Activated CD4-positive, alpha-beta T cell treated with anti-CD3 and anti-CD28 coated beads for 36 hours (primary cell): ENCODE measurements at places on chromosomes 2 and 18. TPM values are rescaled to one million over a fixed set of nuclear protein-coding genes. Genes with fewer than 3 reads are reported as not detected.

DNA sequence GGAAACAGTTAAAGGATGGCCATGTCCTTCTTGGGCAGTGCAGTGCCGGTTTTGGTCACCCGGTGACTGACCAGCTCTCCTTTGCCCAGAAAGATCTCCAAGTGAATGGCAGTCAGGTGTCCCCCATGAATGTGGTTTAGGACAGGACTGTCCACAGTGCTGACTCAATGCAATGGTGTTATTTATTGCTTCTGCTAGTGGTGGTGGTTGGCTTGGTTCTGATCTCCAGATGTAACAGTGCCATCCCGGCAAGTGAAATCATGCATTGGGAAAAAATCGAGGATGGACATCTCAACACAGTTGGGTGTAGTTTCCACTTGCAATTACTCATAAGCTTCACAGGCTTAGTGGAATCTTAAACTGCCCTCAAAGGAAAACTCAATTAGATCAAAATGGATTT is 81.9 kb downstream of the TGOLN2 start:
- no peak for DNase-seq

GRCh38 chr18:31199190-31199769 is 36.6 kb upstream of the DSC1 start:
- DNase-seq: no peak

Gene MAPRE3
- 3.2 TPM for total RNA-seq

- peak; percentile 89 for DNase-seq
Observed at GRCh38 chr2:43174368-43174916, 52.0 kb downstream of the ZFP36L2 start.

GRCh38 chr2:109162999-109163398 is 34.0 kb downstream of the SH3RF3 start:
- no peak for DNase-seq

GRCh38 chr2:38128653-38129052 is 52.7 kb upstream of the CYP1B1 start:
- DNase-seq: no peak

Gene FAM210A
- total RNA-seq: 56.4 TPM

DNA sequence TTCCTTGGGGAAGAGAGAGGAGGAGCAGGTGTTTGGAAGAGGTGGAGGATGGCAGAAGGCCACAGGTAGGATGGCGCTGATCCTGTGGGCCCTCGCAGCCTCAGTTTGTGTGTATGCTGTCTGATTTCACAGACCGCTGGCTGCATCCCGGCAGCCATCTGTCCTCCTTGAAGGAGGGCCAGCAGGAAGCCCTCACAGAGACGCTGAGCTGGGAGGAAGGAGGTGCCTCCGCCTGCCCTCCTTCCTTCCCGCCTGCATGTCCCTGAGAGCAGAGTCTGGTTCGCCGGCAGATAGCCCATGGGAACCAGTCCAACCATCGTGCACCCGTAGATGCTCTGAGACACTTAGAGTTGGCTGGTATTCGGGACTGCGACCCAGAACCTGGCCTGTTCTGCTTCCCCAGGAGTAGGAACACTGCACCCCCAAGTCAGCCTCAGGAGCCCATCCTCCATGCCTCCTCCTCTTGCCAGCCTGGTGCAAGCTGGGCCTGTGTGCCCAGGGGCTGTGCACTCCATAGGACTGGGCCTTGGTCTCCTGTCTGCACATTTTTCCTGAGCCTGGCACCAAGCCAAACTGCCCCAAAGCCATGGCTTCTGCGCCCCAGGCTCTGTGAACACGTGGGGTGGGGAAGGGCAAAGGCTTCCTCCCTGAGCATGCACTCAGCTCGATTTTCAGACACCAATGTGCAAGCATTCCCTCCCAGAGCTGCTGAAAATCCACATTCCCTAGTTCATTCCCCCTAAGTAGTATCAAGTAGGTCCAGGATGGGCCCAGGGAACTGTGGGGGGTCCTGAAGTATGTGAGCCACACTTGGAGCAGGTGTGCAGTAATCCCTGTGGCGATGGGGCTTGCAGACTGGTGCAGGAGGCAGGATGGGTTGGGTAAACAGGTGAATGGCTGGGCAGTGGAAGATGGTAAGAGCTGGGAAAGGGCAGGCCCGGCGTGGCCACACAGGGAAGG is 115.6 kb downstream of the SEPTIN10 start:
- no peak for DNase-seq

DNA sequence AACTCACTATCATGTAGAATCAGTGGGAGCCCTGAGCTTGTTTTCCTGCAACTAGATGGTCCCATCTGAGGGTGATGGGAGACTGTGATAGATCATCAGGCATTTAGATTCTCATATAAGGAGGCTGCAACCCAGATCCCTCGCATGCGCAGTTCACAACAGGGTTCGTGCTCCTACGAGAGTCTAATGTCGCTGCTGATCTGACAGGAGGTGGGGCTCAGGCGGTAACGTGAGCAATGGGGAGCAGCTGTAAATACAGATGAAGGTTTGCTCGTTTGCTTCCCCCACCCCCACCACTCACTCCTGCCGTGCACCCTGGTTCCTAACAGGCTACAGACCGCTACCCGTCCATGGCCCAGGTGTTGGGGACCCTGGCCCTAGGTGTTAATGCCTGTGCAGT is 113.6 kb downstream of the RNF144A start:
- DNase-seq: no peak

GRCh38 chr2:233929352-233930022 is 12.3 kb downstream of the TRPM8 start:
- no peak for DNase-seq

DNA sequence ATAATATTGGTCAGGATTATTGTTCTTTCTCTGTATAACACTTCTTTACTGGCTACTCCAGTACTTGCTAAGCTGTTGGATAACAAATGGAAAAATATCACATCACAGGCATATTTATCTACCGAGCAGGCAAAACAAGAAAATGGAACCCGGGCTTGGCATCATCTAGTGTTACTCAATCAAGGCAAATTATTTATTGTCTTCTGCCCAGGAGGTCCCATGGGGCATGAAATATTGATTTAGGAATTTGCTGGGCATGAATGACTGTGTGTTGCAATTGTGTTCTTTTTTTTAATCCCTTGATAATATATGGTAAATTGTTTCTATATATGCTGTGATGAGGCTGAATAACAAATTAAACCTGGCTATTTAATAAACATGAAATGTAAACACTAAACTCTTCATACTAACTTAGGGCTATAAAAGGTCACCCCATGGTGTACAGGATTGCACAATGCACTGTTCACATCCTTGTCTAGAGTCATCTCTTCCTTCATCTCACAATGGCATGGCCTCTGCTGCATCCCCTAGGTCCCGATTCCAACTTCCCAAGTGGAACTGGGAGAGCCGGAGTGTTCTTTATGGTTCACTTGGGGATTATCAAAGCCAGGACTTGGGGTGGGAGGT is 2.2 kb upstream of the PARD3B start:
- no peak for DNase-seq

DNA sequence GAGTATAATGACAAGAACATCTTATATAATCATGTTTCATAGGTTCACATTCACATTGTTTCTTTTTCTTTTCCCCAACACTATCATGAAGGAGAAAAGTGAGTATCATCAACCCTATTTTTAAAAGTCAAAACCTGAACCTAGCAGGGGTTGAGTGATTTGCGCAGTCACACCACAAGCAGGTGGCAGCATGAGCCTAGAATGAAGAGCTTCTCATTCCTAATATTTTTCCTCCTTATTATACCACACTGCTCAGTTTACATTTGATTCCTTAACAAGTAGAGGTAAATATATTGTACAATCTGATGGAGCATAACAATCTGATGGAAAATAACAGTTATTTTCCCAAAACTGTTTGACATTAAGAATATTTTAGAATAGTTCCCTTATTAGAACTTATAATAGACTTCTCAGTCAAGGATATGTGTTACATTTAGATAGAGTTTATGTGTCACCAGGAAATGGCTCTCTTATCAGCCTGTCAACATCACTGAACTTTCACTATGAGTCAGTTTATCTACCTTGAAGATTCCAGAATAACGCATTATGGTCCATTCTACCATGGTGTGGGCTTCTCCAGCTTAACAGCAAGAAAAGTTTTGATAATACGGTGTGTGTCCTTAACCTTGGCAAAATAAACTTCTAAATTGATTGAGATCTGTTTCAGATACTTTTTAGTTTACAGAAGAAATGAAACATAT is 119.5 kb downstream of the NEB start:
- DNase-seq: no peak

Gene ARHGAP15
- total RNA-seq: 62.6 TPM

GRCh38 chr2:23566241-23567142 is 181.5 kb downstream of the KLHL29 start:
- peak; percentile 58 for DNase-seq

Gene NYAP2
- not detected for total RNA-seq

DNA sequence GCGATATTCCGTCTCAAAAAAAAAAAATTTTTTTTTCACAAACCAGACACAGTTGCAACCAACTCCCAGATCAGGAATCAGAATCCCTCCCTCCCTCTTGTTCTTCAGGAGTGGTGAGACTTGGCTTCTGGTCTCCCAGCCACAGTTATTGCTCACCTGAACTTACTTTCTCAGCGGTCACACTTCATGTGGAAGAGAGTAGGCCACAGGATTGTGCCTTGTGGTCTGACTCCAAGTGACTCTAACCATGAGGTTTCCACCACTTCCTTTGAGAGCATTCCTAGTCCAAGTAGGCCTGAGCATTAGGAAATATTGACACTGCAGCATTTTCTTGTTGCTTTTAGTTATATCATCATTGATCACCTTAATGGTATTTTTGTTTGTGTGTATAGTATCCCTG is 12.1 kb downstream of the FMNL2 start:
- DNase-seq: no peak

- peak; percentile 67 for DNase-seq
Observed at GRCh38 chr2:112155331-112156151, 17.4 kb downstream of the FBLN7 start.

Gene ATP8B1
- total RNA-seq: not detected

Gene CYP26B1
- total RNA-seq: not detected

DNA sequence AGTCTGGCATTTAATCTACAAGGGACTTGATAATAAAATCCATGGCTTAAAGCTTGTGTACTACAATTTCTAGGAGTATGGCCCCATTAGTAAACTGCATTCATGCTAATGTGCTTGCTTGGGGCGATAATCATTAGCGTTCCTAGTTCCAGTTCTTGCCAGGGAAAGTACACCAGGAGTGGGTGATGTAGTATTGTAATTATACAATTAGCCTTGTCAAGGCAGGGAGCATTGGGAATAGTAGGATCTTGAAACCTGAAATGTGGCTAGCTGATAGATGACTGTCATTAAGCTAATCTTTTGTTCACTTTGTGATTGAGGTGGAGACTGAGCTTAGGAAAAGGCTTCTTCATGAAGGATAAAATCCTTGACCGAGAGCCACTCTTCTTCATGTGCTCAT is 989.2 kb downstream of the CPS1 start:
- no peak for DNase-seq

Gene RPE
- total RNA-seq: 53.8 TPM

Gene SERPINB2
- total RNA-seq: not detected

GRCh38 chr2:236944561-236944960 is 141.1 kb upstream of the COPS8 start:
- no peak for DNase-seq

DNA sequence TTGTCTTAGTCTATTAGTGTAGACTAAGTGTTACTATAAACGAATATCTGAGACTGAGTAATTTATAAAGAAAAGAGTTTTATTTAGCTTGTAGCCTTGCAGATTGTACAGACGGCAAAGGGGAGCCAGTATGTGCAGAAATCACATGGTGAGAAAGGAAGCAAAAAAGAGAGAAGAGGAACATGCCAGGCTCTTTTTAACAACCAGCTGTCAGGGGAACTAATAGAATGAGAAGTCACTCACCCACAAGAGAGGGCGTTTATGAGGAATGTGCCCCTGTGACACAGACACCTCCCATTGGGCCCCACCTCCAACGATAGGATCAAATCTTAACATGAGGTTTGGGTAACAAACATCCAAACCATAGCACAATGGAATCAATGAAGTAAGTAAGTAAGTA is 20.6 kb upstream of the ZNF804A start:
- DNase-seq: no peak

GRCh38 chr2:241034490-241035141 is 36.2 kb downstream of the SNED1 start:
- DNase-seq: no peak

DNA sequence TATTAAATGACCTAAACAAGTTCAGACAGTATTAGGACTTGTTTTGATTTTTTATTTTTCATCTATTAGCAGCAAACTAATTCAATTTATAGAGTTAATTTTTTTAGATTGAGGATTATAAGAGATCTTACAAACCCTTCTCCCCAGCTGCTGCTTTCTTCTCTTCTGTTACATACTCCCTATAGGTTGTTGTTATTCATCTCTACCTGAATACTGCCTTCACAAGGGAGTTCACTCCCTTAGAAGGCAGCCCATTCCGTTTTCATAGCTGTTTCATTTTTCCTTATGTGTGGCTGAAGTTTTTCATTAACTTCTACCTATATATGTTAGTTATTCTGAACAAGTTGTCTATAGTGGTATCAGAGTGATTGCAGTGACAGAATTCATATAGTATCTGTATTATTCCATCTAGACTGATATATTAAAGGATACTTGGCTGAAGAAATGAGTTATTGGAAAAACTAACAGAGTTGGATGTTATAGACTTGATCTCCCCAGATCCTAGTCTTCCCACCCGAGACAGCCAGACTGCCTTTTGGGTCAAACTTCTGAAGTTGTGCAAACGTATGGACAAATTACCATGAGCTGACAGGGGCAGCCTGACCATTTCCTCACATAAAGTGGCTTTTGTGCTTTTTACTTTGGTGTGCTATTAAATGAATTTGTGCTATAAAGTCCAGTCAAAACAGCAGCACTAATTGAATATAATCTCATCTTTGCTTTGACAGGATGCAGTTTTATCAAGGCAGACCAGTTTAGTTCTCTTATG is 8.7 kb downstream of the GLS start:
- DNase-seq: no peak

DNA sequence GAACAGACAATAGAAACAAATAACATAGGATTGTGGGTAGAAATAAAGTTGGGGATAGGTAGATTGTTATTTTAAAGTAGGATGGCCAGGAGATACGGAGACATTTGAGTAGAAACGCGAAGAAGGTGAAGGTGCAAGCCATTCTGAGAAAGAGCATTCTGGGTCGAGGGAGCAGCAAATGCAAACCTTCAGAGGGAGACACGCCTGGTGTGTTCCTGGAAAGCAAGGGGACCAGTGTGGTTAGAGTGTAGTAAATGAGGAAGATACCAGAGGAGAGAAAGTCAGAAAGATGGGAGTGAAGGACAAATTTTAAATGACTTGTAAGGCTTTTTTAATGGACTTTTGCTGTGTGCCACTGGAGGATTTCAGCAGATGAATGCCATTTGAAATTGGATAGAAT is 1.7 kb downstream of the CYP20A1 start:
- DNase-seq: no peak

Gene ALK
- total RNA-seq: not detected

Gene PREB
- 59.7 TPM for total RNA-seq

Gene FAP
- total RNA-seq: not detected

Gene TACR1
- total RNA-seq: not detected

Gene NOL4
- not detected for total RNA-seq

DNA sequence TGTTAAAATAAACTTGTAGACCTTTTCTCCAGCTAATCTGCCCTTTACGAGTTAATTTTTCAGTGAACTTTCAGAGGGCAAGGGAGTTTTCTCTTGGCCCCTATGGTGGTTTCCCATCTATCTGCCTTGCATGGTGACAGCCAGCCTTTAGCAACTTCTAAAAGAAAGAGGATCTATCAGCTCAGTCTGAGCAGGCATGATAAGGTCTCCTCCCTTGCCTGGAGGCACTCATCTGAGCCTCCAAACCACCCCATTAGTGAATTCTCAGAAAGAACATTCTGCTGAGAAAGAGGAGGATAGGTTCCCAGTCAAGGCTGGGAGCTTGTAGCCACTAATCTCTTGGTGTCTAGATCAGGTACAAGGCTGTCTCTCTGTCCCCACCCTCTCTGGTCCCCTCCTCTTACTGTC is 10.7 kb upstream of the GYPC start:
- DNase-seq: no peak
